ENCODE measurements at places on chromosomes 7 and 10.

DNA sequence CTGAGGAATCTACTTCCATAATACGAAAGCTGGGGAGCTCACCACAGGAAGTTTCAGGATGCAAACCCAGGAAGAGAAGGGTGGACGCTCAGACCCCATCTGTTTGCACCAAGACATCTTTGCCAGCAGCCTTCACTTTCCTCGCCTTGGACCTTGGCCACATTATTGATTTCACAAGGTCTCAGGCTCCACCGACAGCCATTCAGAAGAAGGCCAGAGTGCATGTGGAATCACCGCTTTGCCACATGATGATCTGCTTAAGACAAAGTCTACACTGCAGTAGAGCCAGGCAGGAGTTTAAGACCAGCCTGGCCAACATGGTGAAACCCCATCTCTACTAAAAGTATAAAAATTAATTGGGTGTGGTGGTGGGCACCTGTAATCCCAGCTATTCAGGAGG lies 60.0 kb downstream of the LYZL1 start:
- DNase-seq = no peak

DNA sequence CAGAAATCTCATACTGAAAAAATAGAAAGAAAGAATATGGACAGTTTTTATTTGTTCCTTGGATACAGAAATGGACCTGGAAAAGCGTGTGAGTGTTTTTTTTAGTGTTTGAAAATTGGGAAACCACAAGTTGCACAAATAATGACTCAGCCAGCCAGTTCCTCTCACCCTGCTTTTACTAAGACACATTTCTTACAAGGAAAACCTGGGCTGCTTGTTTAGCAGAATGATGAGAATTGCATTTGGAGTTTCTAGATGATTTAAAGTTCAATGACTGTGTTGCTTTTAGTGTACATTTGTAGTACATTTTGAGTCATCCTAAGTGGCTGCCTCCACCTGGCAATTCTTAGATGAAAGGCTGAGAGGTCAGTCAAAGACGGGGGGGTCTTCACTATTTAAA lies 218.7 kb downstream of the ABCA13 start:
- DNase-seq = no peak

DNA sequence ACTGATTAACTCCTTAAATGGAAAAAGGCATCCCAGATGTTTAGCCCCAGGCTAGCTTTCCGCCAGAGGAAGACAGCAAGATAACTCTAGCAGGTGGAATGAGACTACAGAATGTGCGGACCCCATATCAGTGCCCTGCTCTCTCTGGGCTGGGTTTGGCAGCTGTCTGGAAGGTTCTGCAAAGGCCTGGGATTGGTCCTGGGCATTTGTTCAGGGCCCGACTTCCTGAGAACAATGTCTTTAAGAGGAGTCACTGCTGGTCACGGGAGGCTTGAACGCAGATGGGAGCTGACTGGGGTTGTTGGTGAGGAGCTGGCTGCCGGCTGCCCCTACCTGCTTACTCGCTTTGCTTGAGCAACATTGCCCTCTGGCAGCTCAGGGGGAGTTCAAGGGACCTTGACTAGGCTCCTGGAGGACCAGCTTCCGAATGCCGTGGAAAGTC lies 130.6 kb upstream of the BTBD16 start:
- no peak for DNase-seq

- DNase-seq = no peak
Measured at GRCh38 chr7:151330661-151331060, 11.0 kb upstream of the NUB1 start.

DNA sequence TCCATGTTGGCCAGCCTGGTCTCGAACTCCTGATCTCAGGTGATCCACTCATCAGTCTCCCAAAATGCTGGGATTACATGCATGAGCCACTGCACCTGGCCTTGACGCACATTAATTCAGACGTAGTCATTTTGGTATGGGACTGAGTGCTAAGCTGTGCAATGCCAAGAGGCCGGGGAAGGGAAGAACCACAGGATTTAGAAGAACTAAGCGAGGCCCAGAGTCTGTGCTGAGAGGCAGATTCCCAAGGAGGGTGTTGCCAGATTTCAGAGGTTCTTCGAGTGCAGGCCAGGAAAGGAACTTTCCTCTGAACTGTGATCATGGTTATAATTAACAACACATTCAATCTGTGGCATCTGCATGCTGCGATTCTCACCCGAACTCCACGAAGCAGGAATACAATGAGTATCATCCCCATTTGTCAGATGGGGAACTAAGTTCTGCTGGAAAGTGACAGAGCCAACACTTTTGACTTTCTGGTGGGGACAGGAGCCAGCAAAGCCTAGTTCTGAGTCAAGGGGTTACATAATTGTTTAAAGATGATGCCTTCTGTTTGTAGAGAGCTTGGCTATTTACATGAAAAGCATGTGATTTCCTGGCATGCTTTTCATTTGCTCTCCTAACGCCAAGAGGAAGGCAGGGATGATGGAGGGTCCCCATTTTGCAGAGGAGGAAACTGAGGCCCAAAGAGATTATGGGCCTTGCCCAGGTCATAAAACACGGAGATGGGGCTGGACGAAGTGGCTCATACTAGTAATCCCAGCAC lies 6.2 kb upstream of the ZAN start:
- DNase-seq = no peak

GRCh38 chr7:81736091-81736490 lies 33.8 kb downstream of the HGF start:
- no peak for DNase-seq

Data from NCI-H2081 (cell line).